Spinal cord (tissue), 10 donors: ENCODE measurements at places on chromosomes 11 and 22. TPM values are rescaled to one million over a fixed set of nuclear protein-coding genes. Genes with fewer than 3 reads are reported as not detected.

DNA sequence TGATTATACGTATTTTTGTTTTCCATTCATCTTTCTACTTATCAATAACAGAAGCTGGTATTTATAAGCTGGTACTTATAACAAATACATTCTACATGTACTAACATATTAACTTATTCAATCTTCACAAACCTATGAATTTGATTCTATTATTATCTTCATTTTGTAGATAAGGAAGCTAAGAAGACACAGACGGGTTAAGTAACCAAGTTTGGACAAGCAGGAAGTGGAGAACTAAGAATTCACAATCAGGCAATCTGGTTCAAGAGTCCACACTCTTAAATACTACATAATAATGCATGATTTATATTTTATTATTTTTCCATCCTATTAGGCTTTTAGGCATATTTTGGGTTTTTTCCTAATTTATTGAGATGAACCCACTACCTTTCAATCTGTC, 25.0 kb downstream of the FCHSD2 start:
- H3K27ac ChIP-seq: no peak overlapping the region
- peaks cover 5% of the 10 kb centered on the region for H3K36me3 ChIP-seq
- H3K4me3 ChIP-seq: no peak overlapping the region
- no peaks in the 10 kb centered on the region for H3K4me1 ChIP-seq
- no peaks in the 10 kb centered on the region for H3K27me3 ChIP-seq
- DNase-seq: no peak

GAS2 gene
- polyA plus RNA-seq: 5.7 TPM

NLRP6 gene
- not detected for polyA plus RNA-seq

RAB39A gene
- polyA plus RNA-seq: 7.8 TPM

DNA sequence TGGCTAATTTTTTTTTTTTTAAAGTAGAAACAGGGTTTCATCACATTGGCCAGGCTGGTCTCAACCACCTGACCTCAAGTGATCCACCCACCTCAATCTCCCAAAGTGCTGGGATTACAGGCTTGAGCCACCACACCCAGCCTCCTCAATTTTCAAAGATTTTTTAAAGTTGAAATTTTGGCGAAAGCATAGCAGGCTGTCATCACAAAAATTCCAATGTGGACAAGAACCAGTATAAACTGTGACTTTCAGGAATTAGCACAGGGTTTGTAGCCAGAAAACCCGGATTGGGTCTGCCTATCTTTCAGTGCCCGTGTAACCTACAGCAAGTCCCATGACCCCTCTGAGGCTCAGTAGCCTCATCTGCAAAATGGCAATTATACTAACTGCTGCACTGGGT, 80.2 kb downstream of the SGSM3 start:
- H3K4me3 ChIP-seq: no peak overlapping the region
- H3K27ac ChIP-seq: no peak overlapping the region
- no peaks in the 10 kb centered on the region for H3K27me3 ChIP-seq
- peaks cover 10% of the 10 kb centered on the region for H3K4me1 ChIP-seq

GRCh38 chr11:3867209-3868091, 12.0 kb downstream of the STIM1 start:
- H3K27ac ChIP-seq: no peak overlapping the region
- H3K36me3 ChIP-seq: no peaks in the 10 kb centered on the region
- DNase-seq: no peak

- DNase-seq: no peak
- peaks cover 25% of the 10 kb centered on the region for H3K4me1 ChIP-seq
- no peak overlapping the region for H3K4me3 ChIP-seq
- H3K27ac ChIP-seq: no peak overlapping the region
Measured at GRCh38 chr22:46299101-46299500, 2.4 kb downstream of the GTSE1 start.

SLC5A1 gene
- polyA plus RNA-seq: 0.18 TPM

GCAT gene
- polyA plus RNA-seq: 27.5 TPM

DNA sequence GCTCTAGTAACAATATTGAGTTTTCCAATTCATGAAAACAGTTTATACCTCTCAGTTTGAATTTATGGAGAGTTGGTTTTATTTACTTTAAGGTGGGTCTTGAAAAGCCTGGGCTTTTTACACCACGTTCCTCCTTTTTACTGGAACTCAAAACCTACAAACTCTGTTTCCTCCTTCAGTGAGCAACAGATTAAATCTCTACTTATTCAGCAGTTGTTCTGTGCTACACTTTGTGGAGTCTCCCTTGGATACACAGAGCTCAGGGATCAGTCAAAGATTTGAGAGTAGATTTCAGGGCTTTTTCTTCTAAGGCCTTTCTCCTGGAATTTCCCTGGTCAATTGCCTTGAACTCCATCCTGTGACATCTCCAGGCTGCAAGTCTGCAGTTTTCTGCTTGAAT, 3.5 kb downstream of the NXPE1 start:
- H3K4me1 ChIP-seq: no peaks in the 10 kb centered on the region
- no peaks in the 10 kb centered on the region for H3K36me3 ChIP-seq
- H3K27ac ChIP-seq: no peak overlapping the region
- no peak for DNase-seq

TPP1 gene
- 73.1 TPM for polyA plus RNA-seq

DNA sequence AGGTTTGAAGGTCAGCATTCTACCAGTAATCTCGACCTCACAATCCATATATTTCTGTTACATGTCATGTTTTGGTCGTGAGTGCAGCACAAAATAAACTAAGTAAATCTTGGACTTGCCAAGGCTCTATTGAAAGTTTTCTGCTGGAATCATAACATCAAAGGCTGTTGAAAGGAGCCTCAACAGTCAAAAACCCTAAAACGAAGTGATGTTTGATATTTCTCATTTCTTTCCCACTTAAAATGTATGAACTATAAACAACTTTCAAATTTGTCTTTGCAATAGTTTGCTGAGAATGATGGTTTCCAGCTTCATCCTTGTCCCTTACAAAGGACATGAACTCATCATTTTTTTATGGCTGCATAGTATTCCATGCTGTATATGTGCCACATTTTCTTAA, 1118.5 kb downstream of the LRRC4C start:
- H3K4me3 ChIP-seq: no peak overlapping the region
- H3K36me3 ChIP-seq: no peaks in the 10 kb centered on the region
- H3K4me1 ChIP-seq: no peaks in the 10 kb centered on the region
- DNase-seq: no peak

DNA sequence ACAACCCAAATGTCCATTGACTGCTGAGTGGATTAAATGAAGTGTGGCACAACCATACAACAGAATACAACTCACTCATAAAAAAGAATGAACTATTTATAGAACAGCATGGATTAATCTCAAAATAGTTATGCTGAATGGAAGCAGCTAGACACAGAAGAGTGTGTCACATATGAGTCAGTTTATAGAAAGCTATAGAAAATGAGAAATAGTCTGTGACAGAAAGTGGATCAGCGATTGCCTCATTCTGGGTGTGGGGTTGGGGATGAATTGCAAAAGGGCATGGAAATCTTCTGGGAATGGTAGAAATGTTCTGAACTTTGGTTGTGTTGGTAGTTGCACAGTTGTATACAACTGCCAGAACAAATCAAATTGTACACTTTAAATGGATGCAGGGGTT, 37.4 kb downstream of the PRR5L start:
- H3K27me3 ChIP-seq: no peaks in the 10 kb centered on the region
- no peaks in the 10 kb centered on the region for H3K4me1 ChIP-seq
- H3K27ac ChIP-seq: no peak overlapping the region
- H3K4me3 ChIP-seq: no peak overlapping the region

DNA sequence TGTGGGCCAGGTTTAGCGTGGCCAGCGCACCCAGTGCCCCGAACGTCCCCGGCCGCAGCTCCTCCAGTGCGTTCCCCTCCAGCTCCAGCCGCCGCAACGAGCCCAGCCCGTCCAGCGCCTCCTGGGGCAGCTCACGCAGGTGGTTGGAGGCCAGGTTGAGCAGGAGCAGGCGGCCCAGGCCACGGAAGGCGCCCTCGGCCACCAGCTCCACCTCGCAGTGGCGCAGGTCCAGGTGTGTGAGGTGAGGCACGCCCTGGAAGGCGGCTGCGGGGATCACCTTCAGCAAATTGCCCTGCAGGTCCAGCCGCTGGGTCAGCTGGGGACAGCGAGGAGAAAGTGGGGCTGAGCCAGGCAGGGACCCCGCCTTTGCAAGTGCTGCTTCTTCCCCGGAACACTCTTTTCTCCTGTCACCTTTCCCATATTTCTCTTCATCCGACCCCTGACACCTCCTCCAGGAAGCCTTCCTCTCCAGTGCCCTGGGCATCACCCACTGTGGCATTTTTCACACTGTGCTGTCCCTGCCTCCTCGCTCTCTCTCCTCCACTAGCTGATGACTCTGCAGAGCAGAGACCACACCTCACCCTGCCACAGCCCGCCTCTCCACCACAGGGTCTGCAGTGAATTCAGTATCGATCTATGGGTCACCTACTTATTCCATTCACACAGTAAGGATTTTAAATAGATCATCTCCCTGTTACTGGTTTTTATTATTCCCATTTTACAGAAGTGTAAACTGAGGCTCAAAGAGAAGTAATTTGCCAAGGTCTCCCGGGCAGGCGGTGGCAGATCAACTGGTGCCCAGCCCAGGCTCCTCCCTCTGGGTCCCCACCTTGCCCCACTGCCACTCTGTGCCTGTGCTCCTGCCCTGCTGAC, 1.9 kb downstream of the CHADL start:
- H3K4me1 ChIP-seq: peaks cover 50% of the 10 kb centered on the region
- peaks cover 28% of the 10 kb centered on the region for H3K36me3 ChIP-seq
- DNase-seq: no peak
- H3K27me3 ChIP-seq: no peaks in the 10 kb centered on the region
- no peak overlapping the region for H3K4me3 ChIP-seq
- no peak overlapping the region for H3K27ac ChIP-seq

GRCh38 chr11:128790196-128790595, 76.9 kb downstream of the KCNJ1 start:
- no peak overlapping the region for H3K4me3 ChIP-seq
- DNase-seq: peak; percentile 74
- peaks cover 14% of the 10 kb centered on the region for H3K4me1 ChIP-seq

CPSF7 gene
- 95.5 TPM for polyA plus RNA-seq

DNA sequence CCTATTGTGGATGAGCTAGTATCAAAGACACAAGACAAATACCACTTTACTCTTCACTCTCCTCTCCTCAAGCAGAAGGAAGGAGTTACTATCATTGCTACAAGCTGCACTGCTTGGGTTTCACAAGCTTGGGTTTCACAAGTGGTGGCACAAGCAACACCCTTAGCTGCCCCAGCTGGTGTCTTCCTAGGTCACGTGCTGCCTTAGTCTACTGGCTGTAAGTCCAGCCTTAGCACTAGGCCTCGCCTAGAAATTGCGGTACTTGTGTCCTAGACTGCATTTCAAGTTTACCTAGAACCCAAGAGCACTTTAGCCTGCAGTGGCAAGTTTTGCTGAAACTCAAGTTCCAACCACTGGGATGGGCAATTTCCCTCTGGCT, 86.6 kb downstream of the EHF start:
- H3K27ac ChIP-seq: no peak overlapping the region
- DNase-seq: no peak
- no peak overlapping the region for H3K4me3 ChIP-seq
- no peaks in the 10 kb centered on the region for H3K27me3 ChIP-seq
- H3K4me1 ChIP-seq: no peaks in the 10 kb centered on the region
- H3K36me3 ChIP-seq: no peaks in the 10 kb centered on the region

DNA sequence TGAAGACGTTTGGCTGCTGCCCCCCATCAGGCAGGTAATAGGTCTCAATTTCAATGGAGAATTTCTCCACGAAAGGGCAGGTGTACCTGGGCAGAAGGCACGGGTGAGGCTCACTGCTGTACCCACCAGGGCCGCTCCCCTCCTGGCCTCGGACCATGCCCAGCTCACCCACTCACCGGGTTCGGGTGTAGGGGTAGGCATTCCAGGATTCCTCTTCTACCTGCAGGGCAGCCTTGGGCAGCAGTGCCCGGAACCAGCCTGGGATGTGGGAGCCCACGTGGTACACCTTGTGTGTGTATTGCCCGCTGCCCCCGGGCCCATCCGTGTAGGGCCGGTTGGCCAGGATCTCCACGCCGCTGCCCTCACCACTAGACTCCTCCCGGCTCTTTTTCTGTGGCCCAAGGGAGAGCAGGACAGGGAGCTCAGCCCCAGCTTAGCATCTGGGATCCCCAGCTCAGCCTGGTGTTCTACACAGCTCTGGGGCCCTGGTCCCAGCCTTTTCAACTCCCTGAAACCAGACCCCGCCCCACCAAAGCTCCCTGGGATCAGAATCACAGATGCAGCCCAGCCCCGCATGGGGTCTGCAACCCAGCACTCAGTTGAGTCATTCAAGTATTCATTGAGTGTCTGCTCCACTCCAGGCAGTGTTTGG, 2.7 kb downstream of the PITPNM1 start:
- no peaks in the 10 kb centered on the region for H3K27me3 ChIP-seq
- peaks cover 57% of the 10 kb centered on the region for H3K4me1 ChIP-seq
- H3K36me3 ChIP-seq: peaks cover 64% of the 10 kb centered on the region
- H3K27ac ChIP-seq: no peak overlapping the region
- no peak for DNase-seq
- H3K4me3 ChIP-seq: no peak overlapping the region

DNA sequence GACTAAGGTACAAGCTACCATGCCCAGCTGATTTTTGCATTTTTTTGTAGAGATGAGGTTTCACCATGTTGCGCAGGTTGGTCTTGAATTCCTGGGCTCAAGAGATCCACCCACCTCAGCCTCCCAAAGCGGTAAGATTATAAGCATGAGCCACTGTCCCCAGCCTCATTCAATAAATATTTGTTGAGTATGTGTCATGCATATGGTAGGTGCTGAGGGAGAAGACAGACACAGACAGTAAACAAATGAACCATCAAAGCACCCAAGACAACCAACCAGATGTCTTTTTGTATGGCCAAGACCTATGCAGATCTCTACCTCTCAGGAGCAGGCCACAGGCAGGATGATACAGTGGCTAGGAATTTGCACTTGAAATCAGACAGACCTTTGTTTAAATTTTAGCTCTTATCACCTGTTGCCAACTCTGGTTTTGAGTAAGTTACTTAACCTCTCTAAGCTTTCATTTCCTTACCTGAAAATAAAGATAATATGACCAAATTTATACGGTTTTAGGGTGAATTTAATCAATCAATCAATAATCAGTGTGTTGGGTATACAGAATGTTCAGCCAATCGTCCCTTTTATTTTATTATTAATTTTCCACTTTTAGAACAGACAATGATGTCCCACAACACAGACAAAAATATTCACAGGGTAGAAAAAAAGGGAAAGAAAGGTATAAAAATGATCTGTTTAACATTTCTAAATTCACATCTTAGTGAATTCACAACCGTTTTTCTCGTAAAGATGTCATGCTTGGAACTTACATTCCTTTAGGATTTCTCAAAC, 128.2 kb downstream of the SGSM3 start:
- no peaks in the 10 kb centered on the region for H3K27me3 ChIP-seq
- no peaks in the 10 kb centered on the region for H3K36me3 ChIP-seq
- H3K4me3 ChIP-seq: no peak overlapping the region
- H3K27ac ChIP-seq: no peak overlapping the region
- no peak for DNase-seq
